Stimulated activated CD4-positive, alpha-beta T cell treated with anti-CD3 and anti-CD28 coated beads, Interleukin-15, amount 100 ng/mL, for 1 hour (primary cell): ENCODE measurements at places on chromosomes 5 and 9.

DNA sequence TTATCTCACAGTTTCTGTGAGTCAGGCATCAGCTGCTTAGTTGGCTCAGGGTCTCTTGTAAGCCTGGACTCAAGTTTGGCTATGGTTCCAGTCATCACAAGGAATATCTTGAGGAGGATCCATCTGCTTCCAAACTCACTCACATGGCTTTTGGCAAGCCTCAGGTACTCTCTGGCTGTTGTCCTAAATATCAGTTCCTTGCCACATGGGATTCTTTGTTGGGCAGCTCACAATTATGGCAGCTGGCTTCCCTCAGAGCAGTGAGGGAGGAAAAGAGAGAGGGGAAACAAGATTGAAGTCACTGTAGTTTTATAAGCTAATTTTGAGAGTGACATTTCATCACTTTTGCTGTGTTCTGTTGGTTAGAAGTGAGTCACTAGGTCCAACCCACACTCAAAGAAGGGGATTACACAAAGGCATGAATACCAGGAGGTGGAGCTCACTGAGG lies 144.5 kb downstream of the GCNT1 start:
- DNase-seq, result no peak

- DNase-seq, result no peak
Observed at GRCh38 chr5:116382874-116383266, 191.8 kb downstream of the SEMA6A start.

DNA sequence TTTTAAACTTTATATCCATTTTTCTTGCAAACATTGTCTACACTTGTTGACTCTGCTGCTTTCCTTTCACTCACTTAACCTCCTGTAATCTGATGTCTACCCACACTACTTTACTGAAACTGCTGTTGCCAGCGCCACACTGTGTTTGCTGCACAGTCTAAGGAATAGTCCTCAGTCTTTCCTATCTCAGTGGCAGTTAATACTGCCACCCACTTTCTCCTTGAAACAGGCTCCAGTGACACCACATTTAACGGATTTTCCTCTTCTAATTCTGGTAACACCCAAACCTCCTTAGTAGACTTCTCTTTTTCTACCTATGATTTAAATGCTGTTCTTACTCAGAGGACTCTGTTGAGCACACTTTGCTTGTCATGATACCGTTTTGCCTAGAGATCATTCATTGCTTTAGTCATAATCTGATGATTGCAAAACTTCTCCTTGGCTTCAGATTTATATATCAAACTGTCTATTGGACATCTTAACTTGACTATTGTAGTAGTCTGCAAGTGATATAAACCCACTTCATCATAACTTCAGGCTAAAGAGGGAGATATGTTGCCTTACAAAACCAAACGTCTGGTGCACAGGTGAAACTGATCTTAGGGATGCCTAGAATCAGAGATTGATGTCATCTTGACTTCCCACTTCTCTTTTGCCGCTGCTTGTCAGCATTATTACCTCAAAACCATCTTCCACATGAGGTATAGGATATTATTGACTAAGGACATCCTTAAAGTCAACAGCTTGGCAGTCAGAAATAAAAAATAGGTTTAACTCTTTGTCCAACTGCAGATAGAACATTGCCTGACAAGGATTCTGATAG lies 94.1 kb downstream of the CDC42SE2 start:
- no peak for DNase-seq

- DNase-seq, result no peak
Observed at GRCh38 chr5:95861864-95862561, 39.5 kb upstream of the GLRX start.

- DNase-seq, result no peak
Observed at GRCh38 chr9:87853876-87854579, 28.6 kb upstream of the SPATA31E1 start.

- no peak for DNase-seq
Observed at GRCh38 chr5:38845526-38846378, at the start of gene OSMR. TSS of gene OSMR (plus strand) at chr5:38846012. CDS start at chr5:38869045, 23,033 bp downstream.

DNA sequence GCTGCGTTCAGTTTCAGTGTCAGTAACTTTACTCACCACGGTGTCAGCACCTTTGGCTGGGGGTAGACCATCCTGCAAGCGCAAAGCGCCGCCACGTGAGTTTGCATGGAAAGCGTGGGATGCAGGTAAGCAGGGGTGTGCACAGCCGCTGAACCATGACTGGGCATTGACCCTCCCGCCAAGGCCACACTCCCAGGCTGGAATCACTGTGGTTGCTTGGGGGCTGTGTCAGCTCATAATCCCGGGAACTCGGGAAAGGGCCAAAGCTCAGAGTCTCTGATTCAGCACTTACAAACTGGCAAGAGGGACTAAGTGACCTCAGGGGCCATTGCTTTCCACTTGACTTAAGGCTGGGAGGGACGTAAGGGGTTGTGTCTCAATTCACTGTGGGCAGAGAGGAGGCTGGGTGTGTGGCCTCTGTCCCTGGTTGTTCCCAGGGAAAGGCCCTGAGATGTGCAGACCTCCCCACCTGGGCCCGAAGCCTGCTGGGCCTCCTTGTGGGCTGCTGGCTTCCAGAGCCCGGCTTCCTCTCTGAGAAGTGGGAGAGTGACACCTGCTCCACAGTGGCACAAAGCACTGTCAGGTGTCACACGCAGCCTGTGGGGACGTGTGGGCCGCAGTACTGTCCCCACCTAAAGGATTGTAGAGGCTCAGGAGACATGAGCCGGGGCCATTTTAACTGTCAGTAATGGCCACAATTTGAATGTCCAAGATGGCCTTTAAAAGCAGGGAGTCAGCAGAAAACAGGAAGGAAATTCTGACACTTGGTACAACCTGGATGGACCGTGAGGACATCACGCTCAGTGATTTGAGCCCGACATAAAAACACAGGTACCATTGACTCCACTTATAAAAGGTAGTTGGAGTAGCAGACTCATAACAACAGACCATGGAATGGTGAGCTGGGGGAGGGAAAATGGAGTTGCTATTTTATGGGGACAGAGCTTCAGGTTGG lies 16.7 kb downstream of the ABO start:
- no peak for DNase-seq

- peak; percentile 41 for DNase-seq
Observed at GRCh38 chr5:82174128-82174918, 103.8 kb downstream of the RPS23 start.

DNA sequence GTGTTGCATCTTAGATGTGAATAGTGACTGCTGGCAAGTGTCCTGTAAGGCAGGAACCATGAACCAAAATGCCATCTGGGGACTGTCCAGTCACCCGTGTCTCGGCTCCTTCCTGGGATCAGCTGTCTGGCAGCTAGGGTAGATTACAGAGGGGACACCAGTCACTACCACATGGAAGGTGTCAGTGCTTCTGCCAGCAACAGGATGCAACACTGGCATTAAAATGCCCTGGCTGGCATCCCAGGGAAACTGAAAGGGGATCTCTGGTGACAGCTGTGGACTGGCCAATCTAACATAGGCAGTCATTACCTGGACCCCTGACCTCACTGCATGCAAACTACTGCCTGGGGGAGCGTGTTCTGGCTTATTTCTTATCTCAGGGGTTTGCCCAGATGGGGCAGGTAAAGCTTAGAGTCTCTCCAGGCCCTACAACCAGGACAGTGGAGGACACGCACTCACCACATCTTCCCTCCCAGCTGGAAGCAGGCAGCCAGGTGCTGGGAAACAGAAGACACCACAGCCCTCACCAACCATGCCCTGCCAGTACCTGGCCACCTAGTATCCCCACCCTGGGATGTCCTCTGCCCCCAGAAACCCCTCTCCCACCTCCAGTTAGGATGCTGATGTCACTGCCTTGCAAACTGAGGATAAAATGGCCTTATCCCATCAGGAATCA lies 83.8 kb downstream of the SEMA4D start:
- DNase-seq, result no peak

DNA sequence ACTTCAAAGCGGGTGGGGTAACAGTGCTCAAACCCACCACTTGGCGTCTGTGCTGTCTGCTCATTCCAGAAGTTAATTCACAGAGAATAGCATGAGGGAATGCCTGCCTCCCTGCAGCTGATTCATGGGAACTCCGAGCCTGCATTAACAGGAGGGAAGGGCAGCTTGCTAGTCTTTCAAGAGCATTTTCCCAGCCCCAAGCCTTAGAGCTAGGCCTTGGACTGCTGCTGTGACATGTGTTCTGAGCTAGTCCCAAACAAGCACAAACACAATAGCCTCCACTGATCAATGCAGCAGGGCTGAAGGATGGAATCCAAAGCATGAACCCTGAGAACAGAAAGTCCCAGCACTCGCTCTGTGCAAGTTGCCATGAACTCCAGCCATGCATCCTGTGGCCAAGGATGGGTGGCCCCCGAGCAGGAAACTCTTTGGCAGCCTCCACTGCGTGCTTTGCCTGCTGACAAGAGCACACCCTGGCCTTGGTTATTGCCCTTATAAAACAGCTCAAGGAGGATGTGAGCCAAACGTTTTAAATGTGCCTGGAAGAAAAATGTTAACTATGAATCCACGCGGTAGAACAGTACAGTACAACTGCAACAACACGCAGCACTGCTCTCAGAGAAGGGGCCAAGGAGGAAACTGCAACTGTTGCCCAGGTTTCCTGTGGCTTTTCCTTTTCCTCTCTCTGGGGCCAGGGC lies 653.1 kb upstream of the KLF4 start:
- no peak for DNase-seq
